Amniotic stem cell (primary cell): ENCODE measurements at places on chromosomes 2 and 18.

GRCh38 chr2:7835693-7836680 lies 845.9 kb upstream of the ID2 start:
- no peak for DNase-seq

DNA sequence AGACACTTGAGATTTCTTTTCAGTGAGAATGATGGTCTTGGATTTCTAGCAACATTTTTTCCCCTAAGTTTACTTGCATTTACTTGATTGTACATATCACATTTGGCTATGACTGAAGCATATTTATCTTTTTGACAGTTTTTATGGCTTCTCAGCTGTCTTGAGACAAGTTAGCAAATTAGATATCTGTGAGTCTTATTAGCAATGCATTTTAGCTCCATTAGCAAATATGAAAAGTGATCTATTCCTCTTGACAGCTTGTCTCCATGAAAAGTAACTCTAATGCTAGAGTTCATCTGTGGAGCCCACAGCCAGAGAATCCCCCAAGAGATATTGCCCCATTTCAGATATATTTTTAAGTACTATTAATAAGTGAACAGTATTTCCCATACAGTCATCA lies 72.1 kb upstream of the FAM237A start:
- DNase-seq, result no peak

DNA sequence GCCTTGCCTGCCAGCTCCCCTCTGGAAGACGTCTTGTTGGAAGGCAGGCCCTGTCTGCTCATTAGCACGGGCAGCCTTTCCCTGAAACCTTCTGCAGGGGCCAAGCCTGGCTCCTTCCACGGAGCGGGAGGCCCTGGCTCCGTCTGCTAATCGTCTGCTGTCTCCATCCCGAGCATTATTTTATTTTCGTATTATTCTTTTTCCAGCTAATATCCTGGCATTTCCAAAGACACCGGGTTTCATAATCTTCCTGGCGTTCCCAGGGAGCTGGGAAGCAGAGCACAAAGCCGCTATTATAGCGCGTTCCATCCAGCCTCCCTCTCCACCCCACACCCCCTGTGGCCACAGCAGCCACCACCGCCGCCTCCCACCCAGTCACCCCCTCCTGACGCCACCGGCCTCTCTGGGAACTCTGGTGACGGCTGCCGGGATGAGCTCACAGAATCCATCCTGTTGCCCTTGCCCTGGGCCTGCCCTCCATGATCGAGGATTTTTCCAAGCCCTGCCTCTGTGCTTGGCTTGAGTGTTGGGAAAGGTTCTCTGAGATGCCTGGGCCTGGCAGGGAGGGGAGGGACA lies 125.5 kb downstream of the DYSF start:
- DNase-seq, result no peak

DNA sequence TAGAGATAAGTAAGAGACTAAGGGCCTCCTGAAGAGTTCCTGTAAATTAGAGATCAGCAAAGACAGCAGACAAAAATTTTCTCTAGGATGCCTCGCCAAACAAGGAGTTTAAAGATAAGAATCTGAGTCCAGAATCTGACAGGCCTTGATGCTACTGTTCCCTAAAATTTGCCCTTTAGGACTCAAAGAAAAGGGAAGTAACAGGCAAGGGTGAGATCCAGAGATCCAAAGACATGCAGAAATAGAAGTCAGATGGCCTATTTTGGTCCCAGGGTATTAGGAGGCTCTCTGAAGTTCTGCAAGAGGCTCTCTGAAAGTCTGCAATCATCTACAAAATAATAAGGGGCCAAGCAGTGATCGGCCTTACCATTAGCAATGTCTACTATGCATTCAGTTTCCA lies 33.0 kb downstream of the GALNT5 start:
- no peak for DNase-seq

DNA sequence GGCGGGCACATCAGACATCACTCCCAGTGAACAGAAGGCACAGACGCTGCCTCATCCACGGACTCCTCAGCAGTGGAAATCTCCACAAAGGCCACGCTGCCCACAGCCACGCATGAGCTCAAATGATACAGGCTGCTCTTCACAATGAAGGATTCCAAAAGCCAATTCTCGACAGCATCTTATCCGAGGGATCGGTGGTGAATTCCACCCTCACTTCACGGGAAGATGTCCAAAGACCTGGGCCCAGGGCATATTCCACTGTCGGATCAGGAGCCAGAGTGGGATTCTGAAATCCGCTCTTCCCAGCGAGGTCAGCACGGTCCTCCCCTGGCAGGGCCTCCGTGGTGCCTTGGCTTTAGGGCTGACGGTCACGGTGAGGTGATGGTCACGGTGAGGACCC lies 55.8 kb downstream of the EIPR1 start:
- DNase-seq, result no peak

DNA sequence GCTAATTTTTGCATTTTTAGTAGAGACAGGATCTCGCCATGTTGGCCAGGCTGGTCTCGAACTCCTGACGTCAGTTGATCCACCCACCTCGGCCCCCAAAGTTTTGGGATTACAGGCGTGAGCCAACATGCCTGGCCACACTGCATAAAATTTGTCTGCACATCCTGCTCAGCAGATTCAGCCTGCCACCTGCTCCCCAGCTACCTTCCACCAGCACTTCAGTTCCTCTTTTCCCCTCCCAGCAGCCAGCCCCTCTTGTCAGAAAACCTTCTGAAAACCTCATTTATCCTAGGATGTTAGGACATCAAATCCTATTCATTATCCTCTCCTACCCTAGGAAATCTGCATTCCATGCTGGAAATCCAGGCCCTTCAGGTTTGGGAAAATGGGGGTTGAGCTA lies 99.4 kb upstream of the STPG4 start:
- no peak for DNase-seq
